Fibroblast of upper back skin (primary cell): ENCODE measurements at places on chromosomes 3 and 15.
A peak's percentile ranks its signal among the peaks of the same experiment; 100 is the strongest.

GRCh38 chr3:111538681-111539083 lies 3.3 kb upstream of the CD96 start:
- DNase-seq: peak; percentile 67

- no peak for DNase-seq
These were observed 27.3 kb downstream of the KLF13 start for GRCh38 chr15:31353931-31354330.

GRCh38 chr15:85284497-85284896 lies 95.9 kb upstream of the AKAP13 start:
- no peak for DNase-seq

GRCh38 chr3:154178172-154178571 lies 57.0 kb downstream of the ARHGEF26 start:
- no peak for DNase-seq

GRCh38 chr3:111577798-111578685 lies 17.1 kb downstream of the ZBED2 start:
- DNase-seq: peak; percentile 88

GRCh38 chr3:54837964-54838363 lies 89.9 kb downstream of the LRTM1 start:
- peak; percentile 31 for DNase-seq

DNA sequence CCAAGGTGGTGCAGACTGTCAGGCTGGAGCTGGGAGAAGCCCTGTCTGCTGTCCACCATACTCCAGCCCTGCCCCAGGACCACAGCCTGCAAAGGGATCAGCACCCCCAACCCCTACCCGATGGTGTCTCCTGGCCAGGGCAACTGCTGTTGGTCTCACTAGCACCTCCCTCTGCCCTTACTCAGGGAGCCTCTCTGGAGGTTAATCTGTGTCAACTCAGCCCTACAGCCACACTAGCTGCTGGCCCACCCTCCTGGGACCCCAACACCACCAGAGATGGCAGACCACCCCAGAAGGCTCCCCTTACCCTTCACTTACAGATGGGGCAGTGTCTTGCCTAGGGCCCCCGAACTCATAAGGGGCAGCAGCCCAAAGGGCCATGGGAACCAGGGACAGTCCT lies 65.2 kb downstream of the TLE3 start:
- DNase-seq: no peak

- no peak for DNase-seq
These were observed 350.5 kb downstream of the TIGIT start for GRCh38 chr3:114644367-114644766.

DNA sequence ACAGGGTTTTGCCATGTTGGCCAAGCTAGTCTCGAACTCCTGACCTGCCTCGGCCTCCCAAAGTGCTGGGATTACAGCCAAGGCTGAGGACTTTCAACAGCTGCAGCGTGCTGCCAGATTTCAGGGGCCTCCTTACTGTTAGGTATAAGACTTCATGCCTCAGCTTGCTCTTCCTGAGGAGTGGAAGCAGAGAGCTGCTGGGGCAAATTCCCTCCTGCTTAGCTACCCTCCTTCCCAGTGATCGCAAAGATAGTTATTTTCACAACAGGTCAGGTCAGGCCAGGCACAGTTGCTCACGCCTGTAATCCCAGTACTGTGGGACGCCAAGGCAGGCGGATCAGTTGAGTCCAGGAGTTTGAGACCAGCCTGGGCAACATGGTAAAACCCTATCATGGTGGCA lies 2.6 kb upstream of the CPNE9 start:
- no peak for DNase-seq

GRCh38 chr15:99615460-99615859 lies 49.7 kb downstream of the MEF2A start:
- DNase-seq: no peak

DNA sequence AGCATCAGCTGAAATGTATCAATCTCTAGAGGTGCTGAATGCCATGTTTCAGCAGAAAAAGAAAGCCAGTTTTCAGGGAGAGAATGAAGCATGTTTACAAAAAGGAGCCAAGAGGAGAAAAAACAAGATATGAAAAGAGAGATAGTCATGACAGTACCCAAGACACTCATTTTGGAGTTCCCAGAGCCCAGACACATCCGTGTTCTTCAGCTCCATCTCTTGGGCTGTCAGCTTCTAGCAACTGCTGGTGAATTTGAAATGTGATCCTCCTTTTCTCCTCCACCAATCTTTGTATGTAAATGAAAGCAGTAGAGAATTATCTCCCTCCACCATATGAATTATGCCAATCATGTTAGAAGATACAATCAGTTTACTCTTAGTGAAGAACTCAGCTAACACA lies 93.0 kb upstream of the SLC25A36 start:
- no peak for DNase-seq

DNA sequence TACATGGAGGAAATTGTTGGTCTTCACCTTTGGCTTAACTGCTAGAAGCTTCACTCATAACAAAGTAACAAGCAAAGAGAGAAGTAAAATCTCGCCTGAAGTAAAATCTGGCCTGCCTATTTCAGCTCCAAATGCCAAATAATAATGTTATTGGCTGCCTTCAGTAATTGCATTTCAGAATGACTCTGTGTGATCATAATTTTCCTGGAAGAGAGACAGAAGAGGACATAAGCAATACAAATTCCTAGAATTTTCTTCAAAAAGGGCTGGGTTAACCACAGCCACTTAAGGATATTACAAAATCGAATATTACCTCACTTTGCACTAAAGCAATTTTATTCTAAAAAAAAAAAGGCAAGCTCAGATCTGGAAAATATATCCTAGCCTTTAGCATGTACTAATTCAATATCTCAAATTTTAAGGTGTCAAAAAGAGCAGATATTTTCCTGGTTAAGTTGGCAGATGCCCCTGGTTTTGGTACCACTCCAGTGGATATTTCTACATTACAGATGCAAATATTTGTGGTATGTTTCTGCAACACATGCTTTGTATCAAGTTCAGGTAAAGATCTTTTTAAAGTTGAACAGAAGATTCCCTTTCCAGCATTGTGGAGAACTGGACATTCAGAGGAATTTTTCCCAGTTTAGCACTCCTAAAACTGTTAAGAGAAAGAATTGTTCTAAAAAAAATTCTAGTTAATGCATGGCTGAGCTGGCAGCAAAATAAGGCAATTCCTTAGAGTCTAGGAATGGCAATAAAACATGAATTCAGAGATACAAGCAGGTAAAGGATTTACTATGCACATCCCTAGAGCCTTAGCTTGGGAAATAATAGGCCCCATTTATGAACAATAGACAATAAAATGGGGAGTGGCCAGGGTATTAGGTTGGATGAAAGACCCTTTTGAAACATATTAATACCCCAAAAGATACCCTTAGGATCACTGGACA lies 116.7 kb downstream of the STAC start:
- peak; percentile 90 for DNase-seq

GRCh38 chr15:63928185-63928842 lies 94.6 kb upstream of the HERC1 start:
- no peak for DNase-seq

DNA sequence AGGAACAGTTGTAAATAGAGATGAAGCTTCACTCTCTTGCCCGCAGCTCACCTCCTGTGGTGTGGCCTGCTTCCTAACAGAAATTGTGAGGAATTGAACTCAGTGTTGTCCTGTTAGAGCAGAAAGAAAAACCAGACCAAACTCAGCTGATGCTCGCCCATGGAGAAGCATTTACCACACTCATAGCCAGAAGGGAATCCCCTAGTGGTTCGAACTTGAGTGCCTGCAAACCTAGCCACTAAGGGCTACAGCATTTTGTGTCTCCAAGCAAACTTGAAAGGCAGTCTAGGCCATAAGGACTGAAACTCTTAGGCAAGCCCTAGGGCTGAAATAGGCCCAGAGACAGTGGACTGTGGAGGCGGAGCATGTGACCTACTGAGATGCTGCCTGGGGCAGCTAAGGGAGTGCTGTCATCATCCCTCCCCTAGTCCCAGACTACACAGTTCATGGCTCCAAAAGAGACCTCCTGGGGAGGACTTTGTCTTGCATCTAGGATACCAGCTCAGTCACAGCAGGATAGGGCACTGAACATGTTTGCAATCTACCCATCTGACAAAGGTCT lies 44.5 kb upstream of the MCTP2 start:
- no peak for DNase-seq

GRCh38 chr3:173044998-173045397 lies 96.0 kb downstream of the SPATA16 start:
- DNase-seq: no peak

DNA sequence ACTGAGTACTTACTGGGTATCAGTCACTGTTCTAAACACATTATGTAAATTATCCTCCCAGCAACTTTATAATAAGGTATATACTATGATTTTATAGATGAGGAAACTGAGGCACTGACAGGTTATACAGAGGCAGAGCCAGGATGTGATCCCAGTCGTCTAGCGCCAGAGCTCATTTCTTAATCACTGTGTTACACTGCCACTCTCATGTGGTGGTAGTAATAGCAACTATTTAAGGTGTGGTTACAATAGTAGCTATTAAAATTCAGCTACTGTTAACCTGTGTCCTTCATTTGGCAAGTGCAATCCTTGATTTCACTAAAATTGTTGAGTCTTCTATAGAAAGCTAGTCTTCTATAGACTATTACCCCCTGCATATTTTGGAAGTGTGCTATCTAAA lies 43.1 kb upstream of the TRPC1 start:
- no peak for DNase-seq

GRCh38 chr3:45486136-45486535 lies 97.8 kb downstream of the LARS2 start:
- peak; percentile 86 for DNase-seq

GRCh38 chr3:43996379-43997301 lies 245.0 kb upstream of the TOPAZ1 start:
- no peak for DNase-seq

GRCh38 chr3:62667714-62668113 lies 207.5 kb downstream of the CADPS start:
- no peak for DNase-seq

GRCh38 chr3:62154457-62155148 lies 218.7 kb downstream of the FEZF2 start:
- DNase-seq: no peak

- DNase-seq: no peak
These were observed 337.1 kb upstream of the LRRFIP2 start for GRCh38 chr3:37511463-37511920.

DNA sequence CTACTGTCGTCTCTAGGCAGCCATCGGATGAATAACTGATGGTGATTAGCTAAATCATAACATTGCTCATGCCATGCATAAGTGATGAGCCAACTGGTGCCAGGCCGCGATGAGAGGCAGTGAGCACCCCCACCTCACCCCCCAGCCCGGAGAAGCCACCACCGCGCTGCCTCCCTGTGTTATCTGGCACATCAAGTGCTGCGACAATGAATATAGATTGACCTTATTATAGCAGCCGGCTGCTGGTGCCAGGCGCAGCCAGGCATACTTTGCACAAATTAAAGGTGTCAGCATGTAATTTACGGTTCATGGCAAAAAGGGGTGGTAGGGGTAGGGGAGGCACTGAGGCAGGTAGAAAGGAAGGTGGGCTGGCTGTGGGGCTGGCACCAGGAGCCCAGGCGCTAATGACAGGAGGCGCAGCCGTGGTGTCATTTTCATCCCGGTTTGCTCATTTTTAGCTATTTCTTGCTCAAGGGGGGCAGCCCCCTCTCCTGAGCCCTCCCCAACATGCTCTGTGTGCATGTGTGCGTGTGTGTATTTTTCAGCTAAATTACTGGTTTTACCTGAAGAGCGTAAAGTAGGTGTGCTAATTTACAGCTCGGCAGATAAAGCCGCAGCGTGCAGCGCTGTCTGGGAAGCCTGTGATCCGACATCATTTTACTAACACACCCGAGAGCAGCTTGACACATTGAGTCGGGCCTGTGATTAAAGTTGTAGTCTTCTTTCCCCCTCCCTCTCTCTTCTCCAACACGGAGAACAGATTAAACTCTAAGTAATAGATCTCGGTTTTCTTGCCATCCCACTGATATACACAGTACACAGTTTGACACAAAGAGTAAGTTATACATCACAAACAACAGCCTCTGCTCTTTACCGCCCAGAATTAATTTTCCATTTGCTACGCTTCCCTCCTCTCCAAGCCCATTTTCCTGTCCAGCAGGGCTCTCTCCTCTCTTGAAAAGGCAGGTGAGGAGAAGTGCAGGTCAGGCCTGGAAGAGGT lies 212.3 kb downstream of the RPLP1 start:
- DNase-seq: no peak

DNA sequence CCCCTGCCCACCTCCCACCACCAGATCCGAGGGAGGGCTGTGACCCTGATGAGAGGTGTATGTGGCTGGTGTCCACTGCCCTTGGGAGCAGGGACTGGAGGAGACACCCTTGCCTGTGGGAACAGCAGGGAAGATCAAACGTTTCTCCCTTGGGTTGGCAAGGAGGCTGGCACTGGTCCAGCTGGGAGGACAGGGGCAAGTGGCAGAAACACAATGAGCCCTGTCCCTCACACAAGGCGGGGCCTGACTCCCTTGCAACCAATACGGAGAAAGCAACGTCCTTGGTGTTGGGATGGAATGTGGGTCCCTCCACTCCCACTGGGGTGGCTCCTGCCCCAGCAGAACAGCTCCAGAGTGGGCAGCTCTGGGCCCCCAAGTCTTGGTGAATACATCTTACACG lies 5.2 kb downstream of the HYAL2 start:
- no peak for DNase-seq

- peak; percentile 65 for DNase-seq
These were observed 44.3 kb upstream of the MRPS22 start for GRCh38 chr3:139299261-139300132.

DNA sequence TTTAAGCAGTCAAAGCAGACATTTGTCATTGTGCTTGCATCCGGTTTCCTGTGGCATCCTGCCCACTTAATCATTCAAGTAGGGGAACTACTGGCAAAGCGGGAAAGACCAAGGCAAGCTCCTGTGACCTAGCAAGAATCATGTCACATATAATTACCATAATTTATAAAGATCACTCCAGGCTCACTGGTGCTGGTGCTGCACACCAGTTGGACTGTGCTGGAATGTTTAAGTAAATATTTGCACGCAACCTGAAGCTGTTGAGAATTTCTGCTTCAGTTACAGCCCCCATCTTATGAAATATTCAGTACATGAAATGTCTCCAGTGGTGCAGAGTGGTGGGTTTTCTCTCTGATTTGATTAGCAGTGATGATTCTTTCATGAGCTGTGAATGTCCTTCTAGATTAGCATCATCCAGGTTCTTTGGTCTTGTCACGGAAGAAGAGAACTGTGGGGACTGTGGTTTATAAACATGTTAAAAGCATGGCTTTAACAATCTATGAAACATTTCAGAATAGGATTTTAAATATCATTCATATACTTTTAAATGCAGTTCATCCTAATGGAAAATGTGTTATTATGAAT lies 621.3 kb upstream of the EPHA6 start:
- no peak for DNase-seq

- DNase-seq: no peak
These were observed 85.7 kb upstream of the PRR20G start for GRCh38 chr3:127373441-127374085.

GRCh38 chr15:101381671-101382212 lies 86.7 kb upstream of the SNRPA1 start:
- DNase-seq: no peak

DNA sequence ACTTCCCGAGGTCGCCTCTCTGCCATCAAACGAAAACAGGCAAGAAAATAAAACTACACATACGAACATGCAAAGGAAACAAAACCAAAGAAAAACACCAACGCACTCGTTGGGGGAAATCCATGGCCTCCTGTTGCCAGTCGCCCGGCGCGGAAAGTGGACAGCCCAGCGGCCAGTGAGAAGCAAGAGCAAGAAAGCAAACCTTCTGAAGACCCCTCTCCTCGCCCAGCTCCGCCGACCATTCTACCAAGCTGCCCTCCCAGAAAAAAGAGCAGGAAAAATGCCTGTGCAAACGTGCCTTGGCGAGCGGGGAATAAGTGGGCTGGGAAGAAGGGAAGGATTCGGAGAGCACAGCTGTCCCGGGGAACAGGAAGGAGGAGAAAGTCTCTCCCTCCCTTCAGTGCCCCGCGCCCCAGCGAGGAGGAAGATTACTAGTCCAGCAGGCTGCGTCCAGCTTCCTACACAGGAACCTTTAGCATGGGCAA lies 802 bp upstream of the NECTIN3 start:
- no peak for DNase-seq
